ENCODE measurements at places on chromosomes 1 and 21.

GRCh38 chr21:42238185-42238934 lies 19.4 kb downstream of the ABCG1 start:
- DNase-seq = no peak

- peak; percentile 43 for DNase-seq
Measured at GRCh38 chr1:32204943-32205361, 519 bp upstream of the IQCC start.

DNA sequence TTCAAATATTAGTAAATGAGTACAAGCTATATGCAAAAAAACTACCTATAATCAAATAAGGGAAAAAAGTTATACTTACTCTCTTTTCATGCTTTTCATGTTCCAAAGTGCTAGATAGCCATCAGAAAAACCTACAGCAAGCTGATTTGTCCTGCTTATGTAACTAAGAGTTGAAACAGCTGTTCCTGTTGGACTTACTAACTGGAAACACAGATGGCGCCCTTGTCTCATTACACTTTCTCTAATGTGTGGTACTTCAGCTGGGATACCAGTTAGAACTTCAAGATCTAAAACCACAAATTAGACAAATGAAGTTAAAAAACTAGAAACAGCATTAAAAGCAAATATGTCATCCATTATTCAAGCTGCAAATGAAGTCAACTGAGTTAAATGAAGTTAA lies 24.3 kb downstream of the AHCTF1 start:
- DNase-seq = peak; percentile 45

DNA sequence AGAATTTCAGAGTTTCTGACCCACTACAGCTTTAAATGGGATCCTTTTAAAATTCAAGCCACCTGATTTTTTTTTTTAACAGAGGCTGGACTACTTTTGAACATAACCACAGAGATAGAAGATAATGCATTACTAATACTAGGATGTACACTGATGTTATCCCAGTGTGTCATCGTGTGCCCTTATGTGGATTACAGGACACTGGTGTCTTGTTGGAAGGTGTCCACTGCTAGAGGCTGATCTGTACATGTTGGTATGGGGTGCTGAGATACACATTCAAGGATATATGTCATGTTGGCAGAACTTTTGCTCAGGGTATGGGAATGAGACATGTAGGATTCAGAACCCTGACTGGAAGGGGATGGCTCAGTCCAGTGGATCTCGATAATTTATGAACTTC lies 56.3 kb downstream of the INAVA start:
- no peak for DNase-seq

- no peak for DNase-seq
Measured at GRCh38 chr1:167502192-167502551, 16.2 kb downstream of the CD247 start.

DNA sequence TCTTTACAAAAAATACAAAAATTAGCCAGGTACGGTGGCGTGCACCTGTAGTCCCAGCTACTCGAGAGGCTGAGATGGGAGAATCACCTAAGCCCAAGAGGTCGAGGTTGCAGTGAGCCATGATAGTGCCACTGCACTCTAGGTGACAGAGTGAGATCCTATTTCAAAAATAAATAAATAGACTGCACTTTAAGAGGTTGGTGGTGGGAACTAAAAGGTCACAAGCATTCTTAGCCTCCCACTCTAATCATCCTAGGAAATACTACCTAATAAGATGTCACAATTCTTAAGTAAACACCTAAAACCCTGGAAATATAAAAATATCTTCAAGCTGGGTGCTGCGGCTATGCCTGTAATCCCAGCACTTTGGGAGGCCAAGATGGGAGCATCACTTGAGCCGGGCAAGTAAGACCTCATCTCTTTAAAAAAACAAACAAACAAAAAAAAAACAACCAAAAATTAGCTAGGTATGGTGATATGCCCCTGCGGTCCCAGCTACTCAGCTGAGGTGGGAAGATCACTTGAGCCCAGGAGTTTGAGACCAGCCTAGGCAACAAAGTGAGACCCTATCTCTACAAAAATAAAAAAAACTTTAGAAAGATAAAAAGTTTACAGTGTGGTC lies 4.1 kb downstream of the DCAF8 start:
- no peak for DNase-seq

DNA sequence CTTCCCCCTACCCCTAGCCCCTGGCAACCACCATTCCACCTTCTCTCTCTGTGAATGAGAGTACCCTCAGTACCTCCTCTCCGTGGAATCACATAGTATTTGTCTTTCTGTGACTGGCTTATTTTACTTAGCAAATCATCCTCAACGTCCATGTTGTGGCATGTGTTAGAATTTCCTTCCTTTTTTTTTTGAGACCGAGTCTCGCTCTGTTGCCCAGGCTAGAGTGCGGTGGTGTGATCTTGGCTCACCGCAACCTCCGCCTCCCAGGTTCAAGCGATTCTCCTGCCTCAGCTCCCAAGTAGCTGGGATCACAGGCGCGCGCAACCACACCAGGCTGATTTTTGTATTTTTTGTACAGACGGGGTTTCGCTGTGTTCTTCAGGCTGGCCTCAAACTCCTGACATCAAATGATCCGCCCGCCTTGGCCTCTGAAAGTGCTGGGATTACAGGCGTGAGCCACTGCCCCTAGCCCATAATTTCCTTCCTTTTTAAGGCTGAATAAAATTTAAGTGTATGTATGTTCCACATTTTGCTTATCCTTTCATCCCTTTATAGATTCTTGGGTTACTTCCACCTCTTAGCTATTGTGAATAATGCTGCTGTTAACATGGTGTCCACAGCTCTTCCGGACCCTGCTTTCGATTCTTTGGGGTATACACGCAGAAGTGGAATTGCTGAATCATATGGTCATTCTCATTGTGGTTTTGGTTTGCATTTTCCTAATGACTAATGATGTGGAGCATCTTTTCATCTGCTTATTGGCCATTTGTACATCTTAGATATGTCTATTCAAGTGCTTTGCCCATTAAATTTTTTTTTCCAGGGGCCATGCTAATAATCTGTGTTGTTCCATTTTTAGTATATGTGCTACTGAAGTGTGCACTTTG lies 32.3 kb downstream of the ERRFI1 start:
- DNase-seq = no peak

GRCh38 chr1:114367810-114368209 lies 143.2 kb downstream of the TRIM33 start:
- no peak for DNase-seq

DNA sequence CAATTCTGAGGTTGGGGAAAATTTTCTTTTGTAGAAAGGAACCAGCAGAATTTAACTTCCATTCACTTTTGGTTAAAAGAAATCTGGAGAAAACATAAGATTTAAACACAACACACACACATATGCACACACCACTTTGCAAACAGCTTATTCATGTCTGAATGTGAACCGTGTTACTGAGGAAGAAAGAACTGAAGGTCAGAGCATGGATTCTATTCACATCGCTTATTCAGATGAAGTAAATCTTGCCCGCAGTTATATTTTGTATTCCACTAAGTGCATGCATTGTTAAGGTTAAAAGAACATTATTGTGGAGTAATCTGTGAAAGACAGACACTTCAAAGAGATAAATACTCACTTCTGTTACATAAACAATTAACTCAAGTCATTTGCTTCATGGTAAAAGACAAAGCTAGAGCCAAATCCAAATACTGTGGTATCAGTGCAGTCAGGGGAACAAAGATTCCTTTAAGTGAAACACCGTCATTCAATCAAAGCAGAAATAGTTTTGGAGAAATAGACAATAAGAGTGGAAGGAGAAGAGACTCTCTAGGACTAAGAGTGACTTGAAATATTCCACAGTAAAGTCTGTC lies 82.0 kb downstream of the LRRC53 start:
- DNase-seq = no peak

GRCh38 chr1:28173151-28173979 lies 3.1 kb downstream of the PTAFR start:
- no peak for DNase-seq

GRCh38 chr1:67460676-67461500 lies 30.7 kb upstream of the SERBP1 start:
- no peak for DNase-seq

DNA sequence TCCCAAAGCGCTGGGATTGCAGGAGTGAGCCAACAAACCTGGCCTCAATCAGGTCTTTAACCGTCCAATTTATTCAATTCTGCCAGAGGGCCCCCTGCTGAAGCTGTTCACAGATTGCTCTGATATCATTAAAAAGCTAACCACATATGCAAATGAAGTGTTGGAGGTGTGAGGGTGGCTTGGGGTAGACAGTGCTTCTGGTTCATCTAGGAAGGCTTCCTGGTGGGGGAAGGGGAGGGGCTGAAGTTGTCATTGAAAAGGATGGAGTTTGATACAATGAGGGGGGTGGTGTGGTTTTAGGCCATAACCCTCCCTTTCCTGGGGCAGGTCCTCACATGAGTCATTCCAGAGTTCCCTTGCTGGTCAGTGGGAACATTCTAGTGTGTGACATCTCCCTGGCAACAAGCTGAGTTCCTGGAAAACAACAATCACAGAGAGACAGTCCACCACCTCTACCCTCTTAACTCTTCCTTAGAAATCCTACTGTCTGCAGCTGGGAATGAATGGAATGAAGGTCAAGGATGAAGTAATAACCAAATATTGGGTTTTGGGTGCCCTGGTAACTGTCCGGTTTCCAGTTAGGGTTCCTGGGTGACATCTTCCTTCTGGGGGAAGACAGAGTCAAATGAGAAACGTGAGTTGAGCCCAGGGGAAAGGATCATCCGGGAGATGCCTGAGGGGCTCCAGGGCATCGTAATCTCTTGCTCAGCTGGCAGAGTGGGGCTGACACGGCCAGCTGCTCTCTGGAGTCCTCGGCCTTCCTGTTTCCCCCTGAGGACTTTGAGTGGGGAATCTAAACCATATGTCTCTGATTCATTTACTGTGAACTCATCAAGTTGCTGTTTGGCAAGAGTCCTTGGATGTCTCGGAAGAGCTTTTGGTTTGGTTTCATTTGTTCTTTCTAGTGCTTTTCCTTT lies 32.2 kb downstream of the BATF3 start:
- no peak for DNase-seq

GRCh38 chr1:18166929-18167328 lies 59.3 kb downstream of the IGSF21 start:
- DNase-seq = no peak

DNA sequence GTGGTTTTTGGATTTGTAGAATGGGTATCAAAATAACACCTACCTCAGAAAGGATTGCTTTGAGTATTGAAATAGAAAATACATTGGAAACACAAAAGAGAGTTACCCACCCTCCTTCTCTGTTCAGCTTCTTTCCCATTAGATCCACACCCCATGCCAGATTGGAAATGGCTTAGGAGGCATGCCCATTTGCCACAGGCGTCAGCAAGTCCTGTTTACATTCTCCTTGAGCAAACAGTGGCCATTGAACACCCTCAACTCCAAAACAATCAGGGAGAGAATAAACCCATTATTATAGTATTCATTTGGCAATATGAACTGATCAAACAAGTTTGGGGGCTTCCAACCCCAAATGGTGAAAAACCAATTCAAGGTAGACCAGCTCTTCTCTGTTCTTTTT lies 2.4 kb downstream of the ELAPOR1 start:
- peak; percentile 82 for DNase-seq

DNA sequence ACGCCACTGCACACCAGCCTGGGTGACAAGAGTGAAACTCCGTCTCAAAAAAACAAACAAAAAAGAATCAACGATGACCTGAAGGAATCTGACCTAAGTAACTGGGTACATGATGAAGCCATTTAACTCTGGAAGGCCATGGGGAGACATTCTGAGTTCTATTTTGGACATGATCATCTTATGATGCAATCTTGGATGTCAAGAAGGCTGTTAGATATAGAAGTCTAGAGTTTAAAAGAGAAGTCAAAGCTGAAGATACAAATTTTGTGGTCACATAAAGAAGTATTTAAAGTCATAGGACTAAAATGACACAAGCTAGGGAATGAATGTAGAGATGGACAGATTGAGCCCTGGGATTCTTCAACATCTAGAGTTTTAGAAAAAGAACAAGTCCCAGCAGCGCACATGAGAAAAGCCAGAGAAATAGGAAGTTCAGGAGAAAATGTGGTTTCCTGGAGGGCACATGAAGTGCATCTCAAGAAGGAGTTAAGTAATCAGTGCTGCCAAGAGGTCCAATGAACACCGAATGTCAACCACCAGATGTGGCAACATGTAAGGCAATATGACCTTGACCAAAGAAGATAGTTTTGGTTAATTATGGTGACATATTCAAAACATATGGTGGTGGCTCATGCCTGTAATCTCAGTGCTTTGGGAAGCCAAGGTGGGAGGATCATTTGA lies 26.8 kb downstream of the ELK4 start:
- no peak for DNase-seq

- DNase-seq = no peak
Measured at GRCh38 chr1:198495631-198496030, 44.8 kb downstream of the ATP6V1G3 start.

- no peak for DNase-seq
Measured at GRCh38 chr1:198838022-198838342, 199.1 kb downstream of the PTPRC start.

DNA sequence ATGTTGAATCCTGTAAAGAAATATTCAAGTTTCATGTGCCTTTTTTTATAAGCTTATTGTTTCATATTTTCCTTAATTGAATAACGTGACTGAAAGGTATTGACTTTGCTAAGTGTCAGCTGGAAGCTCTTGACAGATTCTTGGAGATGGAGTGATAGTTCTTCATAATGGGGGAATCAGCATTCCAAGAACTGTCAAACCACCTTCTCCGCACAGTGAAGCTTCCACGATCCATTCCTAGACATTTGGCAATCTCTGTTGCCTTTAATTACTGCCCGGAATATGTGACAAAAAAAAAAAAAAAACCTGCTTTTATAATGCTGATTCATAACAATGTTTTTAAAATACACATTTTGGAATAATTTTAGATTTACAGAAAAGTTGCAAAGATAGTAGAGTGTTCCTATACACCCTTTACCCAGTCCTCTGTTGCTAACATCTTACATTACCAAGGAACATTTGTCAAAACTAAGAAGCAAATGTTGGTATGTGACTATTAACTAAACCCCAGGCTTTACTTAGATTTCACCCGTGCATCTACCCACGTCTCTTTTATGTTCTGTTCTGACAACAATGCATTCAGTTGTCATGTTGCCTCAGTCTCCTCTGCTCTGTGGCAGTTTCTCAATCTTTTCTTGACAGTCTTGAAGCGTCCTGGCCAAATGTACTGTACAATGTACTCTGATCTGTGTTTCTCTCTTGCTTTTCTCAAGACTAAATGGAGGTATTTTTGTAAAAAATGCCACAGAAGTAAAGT lies 674.1 kb downstream of the SMYD3 start:
- DNase-seq = no peak

- peak; percentile 43 for DNase-seq
Measured at GRCh38 chr1:2073382-2074230, 23.4 kb downstream of the PRKCZ start.

DNA sequence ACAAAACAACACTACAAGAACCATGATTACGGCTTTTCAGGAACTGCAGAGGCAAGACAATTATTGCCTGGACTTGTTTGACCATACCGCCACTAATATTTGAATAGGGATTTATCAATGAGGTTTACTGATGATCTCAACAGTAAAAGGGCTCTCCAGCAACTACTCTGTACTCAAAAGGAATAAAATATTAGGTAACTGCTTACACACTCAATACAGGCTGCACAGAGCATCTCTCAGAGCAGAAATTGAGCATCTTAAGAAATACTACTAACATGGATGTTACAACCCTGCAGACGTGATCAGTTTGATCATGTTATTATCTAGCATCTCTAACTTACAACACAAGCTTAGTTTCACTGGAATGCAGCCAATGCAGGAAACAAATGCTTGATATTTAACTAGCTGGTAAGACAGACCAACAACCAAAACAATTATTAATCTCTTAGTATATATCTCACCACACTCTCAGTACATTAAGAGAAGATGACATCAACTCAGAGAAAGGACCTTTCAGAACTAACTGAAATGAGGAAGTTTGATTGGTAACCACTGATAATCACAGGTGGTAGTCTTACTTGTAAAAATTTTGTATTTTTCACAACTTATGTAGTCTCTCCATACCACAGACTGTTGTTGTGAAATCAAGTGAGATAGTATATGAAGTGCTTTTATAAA lies 52.2 kb downstream of the PUM1 start:
- DNase-seq = no peak
